ENCODE measurements at places on chromosomes 5 and 9.

DNA sequence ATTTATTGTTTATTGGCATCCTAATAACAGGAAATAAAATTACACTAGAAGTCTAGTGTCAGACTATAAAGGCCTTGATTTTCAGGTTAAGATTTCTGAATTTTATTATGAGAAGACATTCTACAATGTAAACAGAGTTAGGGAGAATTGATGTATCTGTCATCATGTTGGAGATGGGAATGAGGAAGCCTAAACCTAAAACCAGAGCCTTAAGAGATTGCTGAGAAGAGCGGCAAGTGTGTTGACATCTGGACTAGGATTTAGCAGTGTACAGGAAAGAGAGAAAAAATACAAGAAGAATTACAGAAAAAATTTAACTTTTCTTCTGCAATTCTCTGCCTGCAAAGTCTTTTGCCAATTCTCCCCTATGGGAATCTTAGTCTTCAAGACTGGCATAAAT lies 525.5 kb downstream of the NR2F1-AS1 start:
- DNase-seq, result no peak

DNA sequence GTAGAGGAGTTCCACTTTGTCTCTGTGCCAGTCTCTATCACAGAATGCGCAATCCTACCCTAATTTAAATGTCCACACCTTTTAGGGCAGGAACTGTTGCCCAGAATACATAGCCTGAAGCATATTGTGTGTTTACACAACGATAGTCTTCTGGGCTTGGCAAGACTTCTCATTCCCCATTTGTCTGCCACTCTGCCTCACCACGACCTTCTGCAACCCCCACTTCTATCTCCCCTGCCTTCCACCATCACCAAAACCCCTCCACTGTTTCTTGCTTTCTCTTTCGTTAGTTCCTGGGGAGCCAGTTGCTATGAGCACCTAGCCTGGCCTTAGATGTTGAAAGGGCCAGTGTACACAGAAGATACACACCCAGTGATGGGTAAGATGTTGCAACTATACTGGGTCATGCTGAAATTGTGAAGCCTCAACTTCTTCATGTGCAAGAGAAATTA lies 883 bp upstream of the RNF145 start:
- DNase-seq, result no peak

DNA sequence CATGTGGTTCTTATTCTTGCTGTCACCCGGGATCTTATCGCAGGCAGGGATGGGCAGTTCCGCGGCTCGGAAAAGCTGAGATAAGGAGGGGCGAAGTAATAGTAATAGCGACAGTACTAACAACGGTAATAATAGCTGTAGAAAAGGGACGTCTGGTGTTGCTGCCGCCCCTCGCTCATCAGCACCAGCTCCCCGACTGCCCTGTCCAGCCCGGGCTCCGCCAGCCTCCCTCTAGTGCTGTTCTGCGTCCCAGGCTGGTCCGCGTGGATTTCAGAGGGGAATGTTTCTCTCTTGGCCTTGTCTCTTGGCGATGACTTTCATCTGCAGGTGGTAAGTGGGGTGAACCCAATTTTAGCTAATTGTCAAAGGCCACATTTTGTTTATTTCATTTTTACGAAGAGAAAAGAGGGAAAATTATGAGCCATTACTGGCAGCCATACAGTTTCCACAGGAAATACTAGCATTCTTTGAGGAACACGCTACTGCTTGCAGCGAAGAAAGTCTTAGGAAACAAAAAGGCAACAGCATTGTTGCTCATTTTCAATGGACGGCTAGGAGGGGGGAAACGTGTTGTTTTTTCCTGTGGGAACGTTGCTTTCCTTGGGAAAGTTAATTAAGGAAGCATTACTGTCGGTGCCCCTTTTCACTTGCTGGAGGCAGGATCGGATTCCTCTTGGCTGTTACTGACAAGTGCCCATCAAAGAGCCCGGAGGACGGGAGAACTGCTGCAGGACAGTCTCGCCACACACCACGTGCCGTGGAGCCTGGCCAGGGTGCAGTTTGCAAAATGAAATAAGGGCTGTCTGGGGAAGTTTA lies 762 bp downstream of the SNCAIP start:
- no peak for DNase-seq

GRCh38 chr5:41447650-41448510 lies 62.5 kb downstream of the PLCXD3 start:
- DNase-seq, result no peak

DNA sequence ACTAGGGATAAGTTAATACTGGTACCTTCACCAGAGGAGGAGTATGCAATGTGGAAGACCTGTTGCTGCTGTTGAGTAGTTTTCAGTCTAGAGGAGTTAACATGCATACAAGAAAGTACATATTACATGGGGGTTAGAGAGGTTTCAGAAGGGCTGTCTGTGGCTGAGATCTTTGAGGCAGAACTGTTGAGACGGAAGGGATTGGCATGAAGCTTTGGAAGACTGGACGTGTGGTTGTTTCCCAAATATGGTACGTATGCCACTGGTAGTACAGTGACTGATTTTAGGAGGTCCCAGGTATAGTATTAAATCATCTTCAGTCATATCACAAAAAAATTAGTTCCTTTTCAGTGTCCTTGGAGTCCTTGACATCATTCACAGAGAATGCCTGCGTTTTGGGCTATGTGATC lies 17.6 kb downstream of the TNFAIP8 start:
- DNase-seq, result no peak

DNA sequence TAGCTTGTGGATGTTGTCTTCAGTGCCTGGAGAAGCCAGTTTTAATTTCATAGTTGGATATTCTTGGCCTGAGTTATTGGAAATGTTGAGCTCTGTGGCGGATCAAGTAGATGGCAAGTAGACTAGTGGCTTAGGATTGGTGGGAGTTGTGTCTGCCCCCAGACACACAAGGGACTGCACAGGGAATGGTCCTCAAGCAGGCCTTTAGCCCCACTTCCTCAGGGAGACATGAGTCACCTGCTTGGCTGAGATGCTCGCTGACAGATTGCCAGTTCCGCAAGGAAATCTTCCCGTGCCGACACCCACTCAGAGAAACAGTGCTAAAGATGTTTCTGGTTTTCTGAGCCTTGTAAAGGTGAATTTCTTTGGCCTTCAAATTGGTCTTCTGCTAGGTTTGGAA lies 18.8 kb upstream of the CATSPER3 start:
- no peak for DNase-seq

- DNase-seq, result no peak
These were observed 559.7 kb downstream of the ACTL7B start for GRCh38 chr9:108296056-108296455.

GRCh38 chr5:66898241-66898995 lies 298.2 kb downstream of the CD180 start:
- DNase-seq, result no peak

- DNase-seq, result no peak
These were observed 145.4 kb downstream of the GABBR2 start for GRCh38 chr9:98563212-98563907.

DNA sequence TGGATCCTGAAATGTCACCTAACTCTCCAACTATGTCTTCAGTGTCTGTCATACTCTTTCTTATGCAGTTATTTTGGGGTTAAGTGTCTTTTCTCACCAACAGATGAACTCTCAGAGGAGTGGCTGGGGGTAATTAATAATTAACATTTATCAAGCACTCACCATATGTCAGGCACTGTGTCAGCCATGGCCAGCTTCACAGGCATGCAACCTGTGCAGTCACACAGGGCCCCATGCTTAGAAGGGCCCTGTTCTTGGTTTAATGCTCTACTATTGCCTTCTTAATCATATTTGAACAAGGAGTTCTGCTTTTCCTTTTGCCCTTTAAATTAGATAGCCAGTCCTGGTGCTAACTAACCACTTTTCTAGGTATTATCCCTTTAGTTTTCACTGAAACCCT lies 3.4 kb upstream of the GRPEL2 start:
- DNase-seq, result no peak

GRCh38 chr5:45512521-45512920 lies 183.7 kb downstream of the HCN1 start:
- no peak for DNase-seq

DNA sequence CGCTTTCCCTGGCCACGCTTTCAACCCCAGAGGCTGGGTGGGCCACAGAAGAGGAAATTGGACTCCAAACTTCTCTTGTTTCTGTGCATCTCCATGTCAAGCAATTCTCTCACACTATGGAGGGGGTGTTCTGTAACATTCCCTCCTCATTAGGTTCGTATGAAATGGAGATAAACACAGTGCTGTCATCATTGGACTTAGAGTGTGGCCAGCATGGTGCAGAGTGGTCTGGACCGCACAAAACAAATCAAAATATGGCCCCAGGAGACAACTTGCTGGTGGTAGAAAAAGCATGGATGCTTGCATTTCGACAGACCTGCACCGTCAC lies 655.2 kb downstream of the BNC2 start:
- no peak for DNase-seq

All from stimulated activated CD8-positive, alpha-beta memory T cell treated with anti-CD3 and anti-CD28 coated beads, Interleukin-4, amount 100 ng/mL, for 24 hours (primary cell).